NCI-H1105 (cell line): ENCODE measurements at places on chromosomes 12 and 14.

DNA sequence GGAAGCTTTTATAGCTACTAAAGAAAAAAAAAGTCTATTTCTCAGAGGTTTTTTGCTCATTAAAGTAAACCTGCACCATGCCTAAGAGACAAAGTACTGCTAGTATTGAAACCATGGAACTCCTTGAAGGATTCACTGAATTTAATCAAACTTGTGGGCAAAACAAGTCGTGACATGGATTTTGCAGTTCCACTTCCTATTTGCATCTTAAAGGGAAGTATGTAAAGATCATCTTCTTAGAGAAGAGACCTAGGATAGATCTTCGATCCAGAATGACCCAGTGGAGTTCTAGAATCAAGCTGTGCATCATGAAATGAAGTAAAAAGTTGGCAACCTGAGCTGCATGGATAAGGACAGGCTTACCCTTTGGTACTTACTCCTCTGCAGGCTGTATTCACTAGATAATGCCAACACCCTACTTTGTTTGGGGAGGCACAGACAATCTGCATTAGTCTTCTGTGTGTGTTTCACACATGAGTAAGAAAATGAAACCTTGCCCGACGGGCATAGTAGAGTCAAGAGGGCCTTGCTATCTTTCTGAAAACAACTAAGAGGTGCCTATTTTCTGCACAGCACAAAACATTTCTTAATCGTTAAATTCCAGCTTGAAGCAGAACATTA, 1.9 kb downstream of the GNG2 start:
- DNase-seq: no peak

- DNase-seq: no peak
Measured at GRCh38 chr14:57863471-57863870, 2.4 kb downstream of the SLC35F4 start.

GRCh38 chr14:99131632-99132271, 140.2 kb downstream of the BCL11B start:
- DNase-seq: no peak

DNA sequence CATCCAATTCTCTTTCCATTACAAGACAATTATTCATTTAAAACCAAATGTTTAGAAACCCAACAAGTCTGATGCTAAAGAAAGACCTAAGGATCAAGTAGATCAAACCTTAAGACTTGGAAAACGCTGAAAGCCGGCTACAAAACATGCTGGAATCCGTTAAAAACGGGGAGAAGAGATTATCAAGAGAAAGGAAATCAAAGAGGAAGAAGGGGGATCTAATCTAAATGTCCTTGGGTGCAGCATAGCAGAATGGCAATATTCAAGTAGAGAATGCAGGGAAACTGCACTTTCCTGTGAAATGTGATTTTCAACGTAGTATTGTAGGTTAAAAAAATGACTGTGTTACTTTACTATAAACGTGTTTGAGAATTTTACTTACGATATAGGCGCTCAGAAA, 1.3 kb downstream of the PPP1R13B start:
- no peak for DNase-seq

GRCh38 chr12:107379852-107380567, 286.7 kb upstream of the CRY1 start:
- DNase-seq: peak; percentile 78

DNA sequence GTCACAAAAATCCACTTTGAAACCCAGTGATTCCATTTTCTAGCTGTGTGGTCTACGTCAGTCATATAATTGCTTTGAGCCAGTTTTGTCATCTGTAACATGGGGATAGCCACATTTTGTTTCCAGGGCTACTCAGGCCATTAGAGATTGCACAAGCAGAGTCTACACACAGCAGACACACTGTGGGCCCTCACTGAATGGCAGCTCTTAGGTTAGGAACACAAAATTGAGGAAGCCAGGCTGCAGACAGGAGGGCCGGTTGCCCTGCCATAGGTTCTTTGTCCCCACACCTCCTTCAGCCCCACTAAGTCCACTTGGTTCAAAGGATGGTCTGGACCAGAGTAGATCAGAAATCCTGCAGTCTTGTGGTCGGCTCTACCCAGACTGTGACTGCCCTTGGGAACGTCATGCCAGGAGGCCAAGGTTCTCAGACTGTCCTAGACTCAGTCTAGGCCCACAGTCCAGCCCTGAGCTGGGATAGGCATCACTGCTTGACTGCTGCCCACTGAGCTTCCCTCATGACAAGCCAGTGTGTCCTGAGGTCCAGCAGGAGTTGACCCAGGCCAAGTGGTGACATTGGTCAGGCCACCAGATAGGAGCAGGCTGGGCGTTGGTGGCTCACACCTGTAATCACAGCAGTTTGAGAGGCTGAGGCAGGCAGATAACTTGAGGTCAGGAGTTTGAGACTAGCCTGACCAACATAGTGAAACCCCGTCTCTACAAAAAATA, 3.8 kb upstream of the MYH7 start:
- no peak for DNase-seq

- DNase-seq: no peak
Measured at GRCh38 chr12:88391556-88391955, 188.7 kb downstream of the KITLG start.

DNA sequence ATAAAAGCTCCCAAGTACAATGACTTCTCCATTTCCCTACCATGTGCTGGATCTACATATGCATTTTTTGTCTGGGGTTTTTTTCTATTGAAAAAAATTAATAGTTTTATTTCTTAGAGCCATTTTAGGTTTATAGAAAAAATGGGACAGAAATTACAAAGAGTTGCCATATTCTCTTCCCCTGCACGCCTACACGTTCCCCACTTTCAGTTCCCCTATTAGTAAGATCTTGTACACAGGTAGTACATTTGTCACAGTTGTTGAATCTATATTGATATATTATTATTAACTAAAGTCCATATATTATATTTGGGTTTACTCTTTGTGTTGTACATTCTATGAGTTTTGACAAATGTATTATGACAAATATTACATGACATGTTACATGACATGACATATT, 35.7 kb downstream of the SIX6 start:
- DNase-seq: no peak

GRCh38 chr14:75835737-75836136, 146.1 kb downstream of the TGFB3 start:
- DNase-seq: no peak

GRCh38 chr14:96011607-96012006, 27.6 kb upstream of the C14orf132 start:
- DNase-seq: no peak

DNA sequence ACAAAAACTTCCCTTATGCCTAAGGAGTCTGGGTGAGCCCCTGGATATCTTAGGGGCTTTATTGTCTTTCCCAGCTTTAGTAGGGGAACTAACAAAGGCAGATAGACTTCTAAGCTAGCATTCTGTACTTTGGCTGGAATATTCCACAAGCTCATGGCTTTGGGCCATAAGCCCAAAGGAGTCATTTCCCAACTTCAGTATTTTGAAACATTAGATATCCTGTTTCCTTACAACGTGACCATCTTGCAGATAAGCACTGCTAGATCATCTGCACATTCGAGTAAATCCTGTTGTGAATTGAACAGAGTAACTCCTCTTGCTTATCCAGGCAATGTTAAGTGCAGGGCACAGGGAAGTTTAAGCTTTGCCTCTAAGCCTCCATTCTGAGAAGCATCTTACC, 70.6 kb upstream of the ACTN1 start:
- DNase-seq: no peak

GRCh38 chr12:14681625-14682024, 14.8 kb downstream of the GUCY2C start:
- DNase-seq: no peak

DNA sequence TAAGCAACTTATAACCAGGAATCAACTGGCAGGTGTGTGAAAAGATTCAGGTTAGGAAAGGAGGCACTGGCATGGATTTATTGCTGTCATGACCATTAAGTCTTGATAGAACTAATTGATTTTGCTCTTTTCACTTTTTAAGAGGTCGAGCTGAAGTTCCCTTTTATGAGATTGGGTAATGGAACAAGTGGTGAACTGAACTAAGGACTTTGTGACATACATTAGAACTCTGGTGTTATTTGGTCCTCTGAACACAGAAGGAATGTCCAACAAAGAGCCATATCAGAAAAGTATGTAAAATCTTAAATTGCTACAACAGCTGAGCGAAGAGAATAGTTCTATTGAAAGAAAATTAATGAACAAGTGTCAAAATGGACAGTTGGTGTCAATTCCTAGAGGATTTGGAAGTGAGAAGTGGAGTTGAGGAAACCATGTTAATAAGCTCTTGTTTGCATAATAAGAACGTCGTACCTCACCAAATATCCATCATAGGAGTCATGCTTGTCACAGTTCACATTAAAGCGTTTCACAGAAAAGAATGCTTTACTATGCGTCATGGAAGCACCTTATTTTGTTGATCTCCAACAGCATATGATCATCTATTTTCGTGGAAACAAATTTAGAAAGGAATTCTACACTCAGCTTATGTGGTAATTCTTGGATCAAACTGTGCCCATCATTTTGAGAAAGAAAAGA, 8.4 kb upstream of the MYF6 start:
- DNase-seq: no peak

DNA sequence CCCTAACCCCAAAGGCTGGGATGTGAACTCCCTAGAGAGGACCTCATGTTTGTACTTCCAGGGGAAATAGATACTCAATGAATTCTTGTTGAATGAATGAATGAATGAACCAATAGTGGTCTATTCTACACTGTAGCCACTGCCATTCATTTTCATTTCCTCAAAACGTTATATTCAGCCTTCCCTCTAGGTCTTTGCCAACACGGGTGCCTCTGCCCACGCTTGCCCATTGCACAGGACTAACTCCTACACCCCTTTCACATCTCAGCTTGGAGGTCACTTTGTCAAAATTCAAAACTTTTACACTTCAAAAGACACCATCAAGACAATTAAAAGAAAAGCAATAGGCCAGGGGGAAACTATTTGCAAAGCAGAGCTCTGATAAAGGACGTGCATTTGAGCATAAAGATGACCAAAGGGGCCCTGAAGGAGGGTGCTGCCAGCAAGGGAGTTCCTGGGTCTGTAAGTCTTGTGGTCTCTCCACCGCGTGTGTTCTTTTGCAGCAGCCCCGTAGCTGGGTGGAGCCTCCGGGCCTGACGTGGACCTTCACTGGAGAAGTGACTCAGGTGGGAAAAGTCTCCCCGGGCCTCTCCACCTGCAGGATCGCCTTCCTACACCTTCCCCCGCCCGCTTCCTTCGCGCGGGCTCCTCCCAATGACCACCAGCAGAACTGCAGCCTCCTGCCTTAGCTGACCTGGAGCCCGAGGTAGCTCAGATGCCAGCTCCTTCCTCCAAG, 31.5 kb downstream of the TMEM63C start:
- peak; percentile 72 for DNase-seq

DNA sequence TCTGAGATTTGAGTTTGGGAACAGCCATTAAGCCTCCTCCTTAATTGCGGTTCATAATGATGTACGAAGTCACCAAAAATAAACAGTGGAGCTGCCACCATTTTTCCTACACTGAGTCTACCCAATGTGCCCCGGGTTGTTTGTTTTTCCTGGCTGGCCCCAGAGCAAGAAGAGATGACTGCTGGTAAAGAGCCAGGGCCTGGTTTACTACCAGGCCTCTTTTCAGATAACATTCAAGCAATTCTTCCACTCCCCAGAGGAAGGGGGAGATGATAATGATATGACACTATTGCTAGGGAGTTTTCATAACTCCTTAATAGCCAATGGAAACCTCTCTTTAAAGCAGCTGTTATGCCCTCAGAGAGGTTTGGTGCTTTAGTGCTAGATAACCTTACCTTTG, 42.3 kb downstream of the BRAP start:
- DNase-seq: no peak

DNA sequence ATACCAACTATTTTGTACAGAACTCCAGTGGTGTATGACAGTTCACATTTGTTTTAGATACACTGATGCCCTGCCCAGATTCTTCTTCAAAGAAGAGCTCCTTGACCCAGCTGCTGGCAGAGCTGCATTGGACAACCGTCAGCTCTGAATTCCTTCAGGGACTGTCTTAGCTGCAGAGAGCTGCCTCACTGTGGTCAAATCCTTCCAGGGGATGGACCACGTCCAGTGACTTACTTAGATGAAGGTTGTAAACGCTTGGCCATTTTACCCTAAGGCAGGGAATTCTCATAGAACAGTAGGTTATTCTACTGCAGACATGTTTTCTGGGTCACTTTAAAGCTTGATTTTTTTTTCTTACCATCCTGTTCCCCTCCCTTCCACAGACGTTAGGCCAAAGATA, 905.0 kb upstream of the ATXN7L3B start:
- no peak for DNase-seq
